Fibroblast of villous mesenchyme (primary cell): ENCODE measurements at places on chromosomes 12 and 14. TPM values are rescaled to one million over a fixed set of nuclear protein-coding genes. Genes with fewer than 3 reads are reported as not detected.

Gene ZFHX2
- under 0.01 TPM in 2 replicates for total RNA-seq

Gene PCK2
- 13.0 and 33.2 TPM in 2 replicates for total RNA-seq

Gene NTN4
- 51.9 and 135 TPM in 2 replicates for total RNA-seq

GRCh38 chr12:14611640-14612203 lies 44.0 kb upstream of the PLBD1 start:
- no peak for DNase-seq

- DNase-seq, result no peak
Observed at GRCh38 chr12:92821142-92821541, 108.0 kb downstream of the EEA1 start.

GRCh38 chr14:23454445-23454856 lies 15.1 kb upstream of the NGDN start:
- no peak for DNase-seq

GRCh38 chr14:89720741-89721729 lies 233.5 kb downstream of the EFCAB11 start:
- no peak for DNase-seq

DNA sequence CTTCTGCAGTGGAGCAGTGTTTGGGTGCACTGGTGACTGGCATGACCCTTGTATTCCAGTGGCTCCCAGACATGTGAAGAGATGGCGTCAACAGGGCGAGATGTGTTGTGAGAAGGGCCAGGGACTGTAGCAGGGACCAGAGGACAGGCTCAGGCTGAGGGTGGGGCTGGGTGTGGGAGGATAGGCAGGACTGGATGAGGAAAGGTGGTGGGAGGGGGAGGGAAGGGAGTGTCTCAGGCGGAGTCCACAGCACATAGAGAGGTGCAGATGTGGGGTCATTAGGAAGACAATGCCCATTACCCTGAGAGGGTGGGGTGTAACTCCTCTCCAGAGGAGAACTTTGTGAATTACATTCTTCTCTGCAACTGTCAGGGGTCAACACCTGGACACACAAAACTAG lies 78.5 kb downstream of the DICER1 start:
- no peak for DNase-seq

DNA sequence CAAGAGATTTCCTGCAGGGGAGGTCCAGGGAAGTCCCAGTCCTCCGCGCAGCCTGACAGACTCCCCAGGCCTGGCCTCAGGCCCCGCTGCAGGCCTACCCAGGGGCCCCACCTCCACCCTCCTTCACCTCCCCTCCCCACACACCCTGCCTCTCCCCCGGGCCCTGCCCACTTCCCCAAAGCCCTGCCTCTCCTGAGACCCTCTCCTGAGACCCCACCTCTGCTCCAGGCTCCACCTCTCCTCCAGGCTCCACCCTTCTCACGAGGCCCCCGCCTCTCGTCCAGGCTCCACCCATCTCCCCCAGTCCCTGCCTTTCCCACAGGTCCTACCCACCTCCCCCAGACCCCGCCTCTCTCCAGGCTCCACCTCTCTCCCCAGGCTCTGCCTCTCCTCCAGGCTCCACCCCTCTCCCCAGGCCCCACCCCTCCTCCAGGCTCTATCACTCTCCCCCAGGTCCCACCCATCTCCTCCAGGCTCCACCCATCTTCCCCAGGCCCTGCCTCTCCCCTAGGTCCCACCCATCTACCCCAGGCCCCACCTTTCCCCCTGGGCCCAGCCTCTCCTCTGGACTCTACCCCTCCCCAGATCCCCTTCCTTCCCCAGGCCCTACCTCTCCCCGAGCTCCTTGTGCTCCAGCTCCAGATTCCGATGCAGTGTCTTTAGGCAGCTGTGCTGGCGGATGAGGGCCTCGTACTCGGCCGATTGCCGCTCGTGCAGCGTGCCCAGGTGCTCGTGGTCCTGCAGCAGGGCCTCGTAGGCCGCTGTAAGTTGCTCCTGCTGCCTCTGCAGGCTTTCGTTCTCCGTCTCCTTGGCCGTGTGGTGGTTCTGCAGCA lies 58.8 kb upstream of the GPR68 start:
- DNase-seq, result peak; percentile 30

DNA sequence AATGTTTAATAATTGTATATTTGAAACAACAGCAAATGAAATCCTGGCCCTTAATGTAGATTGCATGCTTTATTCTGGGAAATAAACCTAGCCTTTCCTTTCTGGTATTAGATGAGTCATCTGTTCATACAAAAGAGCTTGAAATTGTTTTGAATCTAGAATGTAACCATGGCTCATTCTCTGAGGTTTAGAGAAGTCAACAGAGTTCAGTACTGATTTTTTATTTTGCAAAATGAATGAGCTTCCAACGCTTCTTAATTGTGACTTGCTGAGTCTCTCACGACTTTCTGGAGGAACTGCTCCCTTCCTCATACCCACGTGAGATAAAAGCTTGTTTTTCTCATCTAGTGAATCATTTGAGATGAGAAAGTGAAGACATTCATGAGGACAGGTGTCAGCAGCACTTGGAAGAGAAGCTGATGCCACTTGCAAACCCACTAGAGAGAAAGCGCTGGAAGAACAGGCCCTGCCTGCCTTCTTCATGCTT lies 509.6 kb downstream of the VRK1 start:
- DNase-seq, result no peak
